GM03348 (cell line): ENCODE measurements at places on chromosomes 6 and 20.
A peak's percentile ranks its signal among the peaks of the same experiment; 100 is the strongest.

DNA sequence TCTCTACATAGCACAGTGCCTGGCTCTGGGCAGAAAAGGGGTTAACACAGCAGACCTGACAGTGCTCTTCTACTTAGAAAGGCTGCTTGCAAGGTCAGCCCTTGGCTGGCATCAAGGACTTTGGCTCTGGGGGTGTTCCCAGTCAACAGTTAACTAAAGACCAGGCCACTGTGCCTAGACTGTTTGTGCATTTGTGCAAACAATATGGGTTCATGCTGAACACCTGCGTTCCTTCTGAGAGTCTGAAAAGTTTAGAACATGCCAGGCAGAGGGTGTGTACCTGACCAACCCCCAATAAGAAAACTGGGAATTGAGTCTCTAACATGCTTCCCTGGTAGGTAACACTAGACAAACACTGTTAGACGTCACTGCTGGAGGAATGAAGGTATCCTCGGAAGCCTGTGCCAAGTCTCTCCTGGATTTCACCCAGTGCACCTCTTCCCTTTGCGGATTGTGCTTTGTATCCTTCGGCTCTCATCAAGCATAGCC, 110.7 kb downstream of the PDE10A start:
- DNase-seq: no peak

DNA sequence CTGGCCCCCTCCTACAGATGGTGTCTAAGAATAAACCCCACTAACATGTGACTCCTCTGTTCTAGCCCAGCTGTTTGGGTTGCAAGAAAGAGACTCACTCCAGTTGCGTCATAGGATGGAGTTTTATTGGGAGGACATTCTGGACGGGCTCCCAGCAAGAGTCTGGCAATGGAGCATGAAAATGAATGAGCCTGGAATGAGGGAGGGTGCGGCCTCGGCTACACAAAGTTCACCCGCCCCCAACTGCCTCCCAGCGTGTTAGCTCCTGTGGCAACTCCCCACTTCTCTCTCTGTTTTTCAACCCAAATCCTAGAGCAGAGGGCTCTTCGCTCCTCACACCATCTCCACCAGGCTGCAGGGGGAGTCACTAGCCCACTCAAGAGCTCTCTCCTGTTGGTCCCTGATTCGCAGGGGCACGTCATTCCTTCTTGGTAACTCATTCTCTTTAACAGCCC, 5.1 kb upstream of the ADAM33 start:
- peak; percentile 93 for DNase-seq

- DNase-seq: no peak
These were observed 59.5 kb downstream of the NCOA3 start for GRCh38 chr20:47561180-47561579.

GRCh38 chr20:57594092-57594951, 25.9 kb downstream of the ZBP1 start:
- peak; percentile 86 for DNase-seq

GRCh38 chr6:54519161-54519560, 210.9 kb downstream of the TINAG start:
- no peak for DNase-seq

- no peak for DNase-seq
These were observed 167.1 kb upstream of the FBXL4 start for GRCh38 chr6:99114769-99115406.

DNA sequence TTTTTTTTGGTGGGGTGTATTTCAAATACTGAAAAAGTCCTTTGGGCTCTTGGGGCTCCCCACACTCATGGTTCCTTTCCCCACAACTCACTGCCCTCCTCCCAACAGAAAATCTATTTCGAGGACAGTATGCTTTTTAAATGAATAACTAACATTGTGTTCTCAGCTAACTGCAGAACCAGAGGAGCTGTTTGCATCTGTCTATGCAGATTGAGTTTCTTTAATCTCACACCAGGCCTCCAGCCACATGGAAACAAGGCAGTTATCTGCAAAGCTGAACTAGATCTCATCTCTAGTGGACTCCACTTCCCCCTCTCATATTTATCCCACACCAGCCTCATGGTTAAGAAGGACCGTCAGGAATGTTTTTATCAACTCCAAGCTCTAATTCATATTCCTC, 955.1 kb downstream of the KIF16B start:
- DNase-seq: no peak

DNA sequence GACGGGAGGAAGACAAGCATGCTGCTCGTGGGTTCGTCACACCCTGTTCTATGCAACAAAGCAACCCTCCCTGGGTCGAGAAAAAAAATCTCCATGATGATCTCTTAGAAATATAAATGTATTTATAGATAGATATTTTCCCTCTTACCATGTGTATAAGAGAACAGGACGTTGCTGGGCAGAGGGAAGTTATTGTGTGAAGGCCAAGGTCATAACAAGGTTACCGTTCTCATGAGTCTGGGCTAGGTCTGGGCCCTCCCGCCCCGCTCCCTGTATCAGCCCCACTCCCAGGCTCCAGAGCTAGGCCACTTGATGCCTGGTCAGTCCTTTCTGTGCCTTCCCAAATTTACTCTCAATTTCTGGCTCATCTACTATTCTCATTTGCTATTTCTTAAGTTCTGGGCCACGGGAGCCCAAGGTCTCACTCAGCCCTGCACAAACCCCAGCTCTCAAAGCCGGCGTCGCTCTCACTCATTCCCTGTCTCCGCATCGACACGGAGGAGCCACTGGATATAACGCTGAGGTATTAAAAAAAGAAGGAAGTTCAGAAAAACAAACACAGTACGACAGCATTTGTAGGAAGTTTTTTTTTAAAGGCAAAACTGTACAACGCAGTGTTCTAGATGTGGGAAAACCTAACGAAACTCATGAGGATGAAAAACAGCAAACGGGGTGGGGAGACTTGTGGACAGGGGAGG, 96.8 kb downstream of the PSMG4 start:
- DNase-seq: no peak

DNA sequence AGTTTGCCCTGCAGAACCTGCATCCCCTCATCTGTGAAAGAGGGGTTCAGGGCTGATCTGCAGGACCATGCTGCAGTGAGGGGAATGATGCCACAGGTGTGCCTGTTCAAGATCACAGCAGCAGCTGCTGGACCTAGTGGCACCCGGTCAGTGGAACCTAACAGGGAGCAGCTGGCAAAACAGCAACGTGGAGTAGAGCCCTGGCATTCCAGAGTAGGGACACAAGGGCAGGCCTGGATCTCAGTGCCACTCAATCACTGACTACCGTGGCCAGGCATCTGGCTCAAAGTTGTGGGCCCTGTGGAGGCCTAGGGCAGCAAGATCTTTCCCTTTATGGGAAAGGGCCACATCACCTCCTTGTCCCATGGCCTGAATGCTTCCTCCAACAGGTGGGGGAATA, 62.2 kb downstream of the INSM1 start:
- DNase-seq: no peak

DNA sequence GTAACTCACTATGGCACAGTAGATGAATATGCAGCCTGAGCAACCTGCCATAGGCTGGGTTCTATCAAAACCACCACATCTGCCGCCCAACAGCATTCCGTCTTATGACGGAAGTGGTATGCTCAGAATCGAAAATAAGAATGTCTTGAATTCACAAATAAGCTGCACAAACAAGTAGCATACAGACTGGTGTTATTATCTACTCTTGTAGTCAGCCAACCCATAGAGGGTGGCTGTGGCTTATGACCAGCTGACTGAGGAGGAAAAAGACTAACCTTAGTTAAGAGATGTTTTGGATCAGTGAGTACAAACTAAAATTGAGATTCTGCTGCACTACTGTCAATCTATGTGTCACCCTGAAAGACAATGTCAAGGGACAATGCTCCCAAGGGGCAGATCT, 1255.1 kb upstream of the EYS start:
- DNase-seq: no peak

- no peak for DNase-seq
These were observed 123.2 kb upstream of the TMEM170B start for GRCh38 chr6:11414176-11414963.

- peak; percentile 89 for DNase-seq
These were observed 23.1 kb upstream of the MROH8 start for GRCh38 chr20:37202267-37202943.

GRCh38 chr6:43113431-43114260, 37.5 kb downstream of the PTK7 start:
- no peak for DNase-seq

- no peak for DNase-seq
These were observed 155.1 kb upstream of the MMS22L start for GRCh38 chr6:97438011-97438671.

- DNase-seq: no peak
These were observed 131.7 kb upstream of the HDGFL1 start for GRCh38 chr6:22437665-22438064.

DNA sequence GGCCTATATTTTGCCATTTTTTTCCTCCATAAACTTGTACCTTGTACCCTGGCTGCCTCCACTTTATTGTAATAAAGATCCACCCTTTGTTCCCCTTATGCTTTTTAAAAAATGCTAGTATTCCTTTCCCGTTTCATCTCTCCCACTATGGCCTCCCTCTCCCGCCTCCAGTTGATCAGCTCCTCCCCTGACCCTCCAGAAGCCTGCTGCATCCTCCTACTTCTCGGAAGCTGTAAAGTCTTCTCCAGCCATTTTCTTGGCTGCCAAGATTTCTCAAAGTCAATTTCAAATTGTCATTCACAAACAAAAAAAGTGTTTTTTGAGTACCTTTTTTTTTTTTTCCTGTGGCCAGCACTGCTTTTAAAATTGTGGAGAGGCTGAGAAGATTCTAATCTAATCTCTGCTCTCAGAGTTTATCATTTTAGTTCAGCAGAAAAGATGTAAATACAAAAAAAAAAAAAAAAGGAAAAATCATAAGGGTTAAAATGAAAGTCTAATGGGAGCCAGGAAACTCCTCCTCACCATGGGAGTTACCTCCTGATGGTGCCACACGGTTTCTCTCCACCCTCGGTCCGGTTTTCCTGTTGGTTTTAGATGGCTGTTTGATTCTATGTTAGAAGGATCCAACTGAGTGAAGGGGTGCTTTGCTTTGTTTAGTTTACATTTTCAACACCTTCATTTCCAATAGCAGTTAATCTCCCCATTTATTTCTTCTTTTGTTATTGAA, 103.0 kb upstream of the KCNK16 start:
- peak; percentile 40 for DNase-seq

DNA sequence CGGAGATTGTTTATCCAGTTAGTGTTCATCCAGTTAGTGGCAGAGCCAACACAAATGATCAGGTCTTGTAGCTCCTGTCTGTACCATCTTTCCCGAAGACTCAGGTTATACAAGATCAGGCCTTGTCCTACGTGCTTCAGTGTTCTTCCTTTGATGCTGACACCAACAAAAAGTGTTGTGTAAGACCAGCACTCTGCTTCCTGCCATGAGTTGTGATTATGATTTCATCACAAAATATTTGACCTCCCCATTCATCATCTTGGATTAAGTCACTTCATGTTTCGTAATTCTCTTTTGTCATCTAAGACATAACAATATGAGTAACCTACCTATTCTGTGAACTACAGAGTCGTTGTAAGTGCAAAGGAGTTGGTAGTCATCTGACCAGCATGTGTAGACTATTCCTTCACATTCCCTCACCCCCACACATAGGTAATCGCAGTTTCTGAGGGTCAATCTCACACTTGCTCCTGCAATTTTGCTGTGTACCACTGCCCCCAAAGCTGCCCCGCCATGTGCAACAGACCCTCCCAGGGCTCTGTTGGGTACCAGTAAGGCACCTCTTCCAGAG, 135.6 kb upstream of the SLC22A23 start:
- DNase-seq: peak; percentile 80

GRCh38 chr20:13610184-13610583, 28.5 kb downstream of the TASP1 start:
- no peak for DNase-seq

DNA sequence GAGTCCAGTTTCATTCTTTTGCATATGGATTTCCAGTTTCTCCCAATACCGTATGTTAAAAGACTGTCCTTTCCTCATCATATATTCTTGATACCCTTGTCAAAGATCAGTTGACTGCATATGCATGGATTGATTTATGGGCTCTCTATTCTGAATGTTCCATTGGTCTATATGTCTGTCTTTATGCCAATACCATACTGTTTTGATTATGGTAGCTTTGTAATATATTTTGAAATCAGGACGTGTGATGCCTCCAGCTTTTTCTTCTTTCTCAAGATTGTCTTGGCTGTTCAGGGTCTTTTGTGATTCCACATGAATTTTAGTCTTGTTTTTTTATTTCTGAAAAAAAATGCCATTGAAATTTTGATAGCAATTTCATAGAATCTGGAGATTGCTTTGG, 51.9 kb downstream of the KIZ start:
- no peak for DNase-seq

- DNase-seq: no peak
These were observed 34.9 kb upstream of the SHLD1 start for GRCh38 chr20:5715071-5715841.

- DNase-seq: peak; percentile 54
These were observed 67.3 kb downstream of the ADTRP start for GRCh38 chr6:11711003-11711983.

- no peak for DNase-seq
These were observed 2.2 kb downstream of the RGS19 start for GRCh38 chr20:64077094-64077493.

DNA sequence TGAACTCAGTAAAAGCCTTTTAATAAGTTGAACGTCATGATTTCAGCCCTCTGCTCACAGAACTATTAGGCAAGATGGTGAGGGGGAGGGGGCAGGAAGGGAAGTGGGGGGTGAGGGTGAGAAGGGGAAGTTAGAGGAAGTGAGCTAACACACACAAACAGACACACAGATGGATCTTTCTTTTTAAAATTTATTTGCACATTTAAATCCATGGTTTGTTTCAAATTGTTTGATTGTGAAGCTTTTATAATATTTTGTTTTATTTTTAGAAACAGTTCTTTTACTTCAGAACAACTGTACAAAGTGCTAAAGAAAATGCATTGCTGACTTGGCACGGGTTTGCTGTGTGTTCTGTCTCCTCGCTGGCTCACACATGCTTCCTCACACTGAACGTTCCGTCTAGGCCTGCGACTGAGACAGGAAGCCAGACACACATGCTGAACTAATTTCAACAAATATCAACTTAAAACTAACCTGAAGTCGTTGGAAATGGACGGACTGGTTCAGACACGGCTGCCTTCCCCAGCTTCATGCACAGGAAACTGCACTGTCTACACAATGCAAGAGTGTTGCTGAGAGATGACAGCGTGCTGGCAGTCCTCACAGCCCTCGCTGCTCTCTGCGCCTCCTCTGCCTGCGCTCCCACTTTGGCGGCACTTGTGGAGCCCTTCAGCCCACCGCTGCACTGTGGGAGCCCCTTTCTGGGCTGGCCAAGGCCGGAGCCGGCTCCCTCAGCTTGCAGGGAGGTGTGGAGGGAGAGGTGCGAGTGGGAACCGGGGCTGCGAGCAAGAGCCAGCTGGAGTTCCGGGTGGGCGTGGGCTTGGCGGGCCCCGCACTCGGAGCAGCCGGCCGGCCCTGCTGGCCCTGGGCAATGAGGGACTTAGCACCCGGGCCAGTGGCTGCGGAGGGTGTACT, 8.1 kb upstream of the ZBP1 start:
- peak; percentile 80 for DNase-seq
